Stimulated activated CD4-positive, alpha-beta T cell treated with anti-CD3 and anti-CD28 coated beads, Interleukin-15, amount 100 ng/mL, for 1 hour (primary cell): ENCODE measurements at places on chromosomes 5 and 9.

DNA sequence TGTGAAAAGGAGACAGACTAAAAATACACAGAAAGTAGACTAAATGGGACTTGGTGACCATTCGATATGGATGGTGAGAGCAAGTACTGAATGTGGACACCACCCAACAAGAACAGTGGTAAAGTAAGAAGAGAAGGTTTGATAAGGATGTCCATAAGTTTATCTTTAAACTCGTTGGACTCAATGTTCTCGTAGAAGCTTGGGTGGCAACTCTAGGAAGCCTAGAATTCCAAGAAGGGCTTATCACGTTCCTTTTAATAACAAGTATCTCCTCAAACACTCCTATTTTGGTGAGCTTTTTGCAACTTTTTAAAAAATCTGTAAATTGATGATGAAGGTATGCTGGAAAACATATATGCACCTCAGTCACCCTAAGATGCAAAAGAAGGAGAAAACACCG is 108.6 kb upstream of the CDH6 start:
- DNase-seq = no peak

GRCh38 chr5:127650649-127651048 is 1.8 kb downstream of the CTXN3 start:
- no peak for DNase-seq

DNA sequence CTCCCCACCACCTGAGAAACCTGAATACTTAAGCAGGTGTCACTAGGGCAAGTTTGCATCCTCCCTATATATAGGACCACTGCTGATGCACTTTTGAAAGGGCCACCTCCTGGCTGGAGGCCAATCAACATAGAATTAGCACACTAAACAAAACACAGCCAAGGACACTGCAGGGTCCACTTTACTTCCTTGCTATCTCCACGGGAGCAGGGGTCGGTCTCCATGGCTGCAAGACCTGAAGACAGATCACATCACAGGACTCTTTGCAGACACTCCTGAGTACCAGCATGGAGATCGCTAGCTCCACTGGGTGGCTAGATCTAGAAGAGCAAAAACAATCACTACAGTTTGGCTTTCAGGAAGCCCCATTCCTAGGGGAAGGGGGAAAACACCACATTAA is 72.3 kb downstream of the C9orf153 start:
- DNase-seq = no peak

DNA sequence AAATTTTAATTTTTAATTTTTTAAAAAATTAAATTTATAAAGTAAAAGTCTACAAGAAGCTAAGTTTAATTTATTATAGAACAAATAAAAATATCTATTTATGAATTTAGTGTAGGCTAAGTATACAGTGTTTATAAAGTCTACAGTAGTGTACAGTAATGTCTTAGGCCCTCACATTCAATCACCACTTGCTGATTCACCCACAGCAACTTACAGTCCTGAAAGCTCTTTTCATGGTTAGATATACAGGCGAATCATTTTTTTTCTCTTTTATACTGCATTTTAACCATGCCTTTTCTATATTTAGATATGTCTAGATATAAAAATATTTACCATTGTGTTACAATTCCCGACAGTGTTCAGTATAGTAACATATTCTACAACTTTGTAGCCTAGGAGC is 55.9 kb downstream of the PCSK1 start:
- DNase-seq = no peak

DNA sequence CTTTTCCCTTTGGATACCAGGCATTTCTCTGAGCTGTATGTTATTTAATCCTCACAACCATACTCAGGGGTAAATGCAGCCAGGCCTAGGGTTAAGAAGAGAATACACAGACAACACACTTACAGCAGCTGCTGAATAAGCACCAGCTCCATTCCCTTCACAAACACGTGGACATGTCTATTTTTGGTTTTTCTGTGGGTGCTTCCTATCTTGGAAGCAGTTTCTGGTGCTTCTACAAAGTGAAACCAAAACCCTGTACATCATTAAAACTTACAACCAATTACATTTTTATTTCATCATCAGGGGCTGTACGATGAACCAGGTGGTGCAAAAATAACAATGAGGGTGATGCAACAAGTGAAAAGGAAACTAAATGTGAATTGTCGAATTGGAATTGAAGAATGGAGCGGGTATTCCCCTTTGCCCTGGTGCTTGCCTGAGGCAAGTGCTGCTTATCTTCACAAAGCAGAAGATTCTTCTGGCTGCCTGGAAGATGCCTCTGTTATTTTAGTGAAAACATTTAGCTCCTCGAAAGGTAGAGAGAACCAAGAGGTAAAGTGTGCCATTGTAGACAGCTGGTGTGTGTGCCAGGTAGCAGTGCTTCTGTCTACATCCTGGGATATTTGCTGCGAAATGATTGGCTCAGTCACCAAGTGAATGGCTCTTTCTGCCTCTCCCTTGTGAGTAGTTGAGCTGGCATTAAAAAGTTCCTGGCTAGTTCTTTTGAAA is 18.6 kb upstream of the IFNB1 start:
- peak; percentile 4 for DNase-seq

GRCh38 chr5:79471556-79471955 is 42.4 kb downstream of the HOMER1 start:
- no peak for DNase-seq

DNA sequence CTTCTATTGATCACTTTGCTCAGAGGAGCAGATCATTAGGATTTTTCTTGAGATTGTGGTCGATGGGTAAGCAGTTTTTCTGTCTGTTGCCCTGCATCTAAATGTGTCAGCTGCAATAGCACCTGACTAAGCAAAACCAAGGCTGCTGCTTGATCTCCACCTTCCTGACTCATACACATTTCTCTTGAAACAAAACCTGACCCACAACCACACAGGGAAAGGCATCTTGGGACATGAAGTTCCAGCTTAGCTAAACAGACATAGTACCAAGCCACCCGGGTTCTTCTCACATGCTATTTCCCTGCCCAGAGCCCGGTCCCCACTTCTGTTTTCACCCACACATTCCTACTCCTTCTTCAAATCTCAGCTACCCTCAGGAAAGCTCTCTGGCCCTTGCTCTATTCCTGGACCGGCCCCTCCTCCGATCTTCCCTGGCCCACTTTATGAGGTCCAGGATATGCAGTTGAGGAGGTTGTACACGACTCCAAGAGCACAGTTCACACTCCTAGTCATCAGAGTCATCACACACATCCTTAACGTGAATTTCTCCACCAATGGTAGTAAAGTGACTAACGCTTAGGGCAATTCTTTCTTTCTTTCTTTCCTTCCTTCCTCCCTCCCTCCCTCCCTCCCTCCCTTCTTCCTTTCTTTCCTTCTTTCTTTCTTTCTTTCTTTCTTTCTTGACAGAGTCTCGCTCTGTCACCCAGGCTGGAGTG is 16.0 kb upstream of the ZBTB43 start:
- no peak for DNase-seq

GRCh38 chr5:14728459-14728938 is 64.0 kb downstream of the OTULIN start:
- no peak for DNase-seq

GRCh38 chr9:114370251-114370967 is 17.4 kb downstream of the AKNA start:
- DNase-seq = no peak

DNA sequence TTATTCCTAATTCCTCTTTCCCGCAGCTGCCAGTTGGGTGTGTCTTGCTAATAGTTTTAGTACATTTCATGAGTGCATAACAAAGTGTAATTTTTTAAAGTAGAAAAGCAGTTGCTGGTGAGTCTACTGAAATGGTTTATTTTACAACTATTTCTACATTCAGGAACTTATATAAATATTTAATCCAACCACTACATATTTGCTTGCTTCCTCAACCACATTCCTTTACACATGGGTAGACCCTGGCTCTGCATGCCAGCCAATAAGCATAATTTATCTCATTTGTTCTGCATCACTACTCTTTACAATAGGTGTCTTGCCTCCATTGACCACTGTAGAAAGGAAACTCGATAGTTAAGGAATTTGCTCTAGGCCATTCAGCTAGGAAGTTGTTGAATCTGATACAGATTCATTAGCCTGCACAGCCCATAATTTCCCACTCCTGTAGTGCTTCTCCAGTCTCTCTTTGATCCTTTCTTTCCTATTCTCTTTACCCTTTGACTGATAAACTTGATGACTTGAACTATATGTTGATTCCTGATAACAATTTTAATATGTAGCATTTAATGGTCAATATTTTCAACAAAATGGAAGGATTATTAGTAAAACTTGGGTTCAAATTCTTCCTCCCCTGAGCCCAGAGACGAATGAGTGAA is 342.5 kb upstream of the ACTBL2 start:
- DNase-seq = no peak

- DNase-seq = no peak
These were observed 8.3 kb upstream of the TGFBI start for GRCh38 chr5:136020383-136021015.

- DNase-seq = no peak
These were observed 173.4 kb downstream of the NR3C1 start for GRCh38 chr5:143229896-143230675.

DNA sequence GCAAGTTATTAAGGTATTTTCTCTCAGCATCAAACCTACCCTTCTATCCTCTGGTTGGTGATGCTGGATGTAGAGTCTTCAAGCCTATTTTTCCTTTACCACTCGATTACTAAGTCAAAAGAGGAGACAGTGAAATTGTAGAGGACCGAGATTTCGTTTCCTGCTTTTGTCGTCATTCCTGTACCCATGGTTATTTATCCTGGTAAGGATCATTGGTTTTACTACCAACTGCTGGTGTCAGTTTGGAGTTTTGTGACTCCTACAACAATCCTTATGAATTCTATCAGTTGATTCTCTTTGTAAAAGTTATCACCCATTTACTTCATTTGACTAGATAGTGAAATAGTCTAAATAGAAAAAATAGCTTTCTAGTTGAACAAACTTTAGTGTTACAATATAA is 2028.2 kb upstream of the ACO1 start:
- DNase-seq = no peak

GRCh38 chr9:121822093-121823085 is 171.0 kb downstream of the DAB2IP start:
- DNase-seq = no peak

DNA sequence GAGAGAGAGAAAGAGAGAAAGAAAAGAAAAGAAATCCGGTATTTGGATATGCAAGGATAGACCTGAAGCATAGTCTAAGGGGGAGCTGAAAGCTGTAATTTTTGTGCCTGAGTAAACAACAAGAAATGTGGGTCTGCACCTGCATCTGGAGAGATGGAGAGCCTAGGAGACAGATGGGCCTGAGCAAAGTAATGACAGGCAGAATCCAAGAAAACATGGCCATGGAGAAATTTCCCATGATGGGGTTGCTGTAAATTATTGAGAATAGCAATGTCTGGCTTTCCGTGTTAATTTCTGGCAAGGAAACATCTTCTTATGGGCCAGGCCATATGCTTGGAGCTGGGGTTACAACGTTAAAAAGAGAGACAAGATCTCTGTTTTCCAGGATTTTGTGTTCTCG is 40.2 kb downstream of the YIPF5 start:
- no peak for DNase-seq

- no peak for DNase-seq
These were observed 64.4 kb downstream of the AUH start for GRCh38 chr9:91297306-91297705.

DNA sequence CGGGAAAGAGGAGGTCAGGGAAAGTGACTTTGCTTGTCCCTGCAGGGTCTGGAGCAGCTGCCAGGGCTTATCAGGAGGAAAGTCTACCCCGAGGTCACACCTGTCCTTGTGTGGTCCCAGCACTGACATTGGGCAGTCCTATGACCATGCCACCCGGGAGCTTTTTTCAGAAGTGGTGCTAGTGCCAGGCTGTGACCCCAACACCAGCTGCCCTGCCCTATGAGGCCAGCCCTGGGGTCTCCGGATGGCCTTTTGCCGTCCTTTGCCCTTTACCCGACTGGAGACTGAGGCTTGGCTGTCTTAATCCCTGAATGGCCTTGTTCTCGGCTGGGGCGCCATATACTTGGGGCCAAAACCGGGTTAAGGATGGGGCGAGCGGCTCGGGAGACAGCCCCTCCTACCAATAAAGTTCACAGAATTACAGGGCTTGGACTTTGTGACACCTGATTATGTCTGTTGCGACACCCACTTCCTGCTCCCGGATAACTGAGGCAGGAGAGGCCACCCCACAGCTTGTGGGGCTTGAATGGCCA is 22.2 kb upstream of the SLC9A3 start:
- DNase-seq = no peak

- no peak for DNase-seq
These were observed 31.9 kb upstream of the TARS1 start for GRCh38 chr5:33408816-33409215.

- DNase-seq = no peak
These were observed 13.7 kb downstream of the STK32A start for GRCh38 chr5:147248561-147248960.

DNA sequence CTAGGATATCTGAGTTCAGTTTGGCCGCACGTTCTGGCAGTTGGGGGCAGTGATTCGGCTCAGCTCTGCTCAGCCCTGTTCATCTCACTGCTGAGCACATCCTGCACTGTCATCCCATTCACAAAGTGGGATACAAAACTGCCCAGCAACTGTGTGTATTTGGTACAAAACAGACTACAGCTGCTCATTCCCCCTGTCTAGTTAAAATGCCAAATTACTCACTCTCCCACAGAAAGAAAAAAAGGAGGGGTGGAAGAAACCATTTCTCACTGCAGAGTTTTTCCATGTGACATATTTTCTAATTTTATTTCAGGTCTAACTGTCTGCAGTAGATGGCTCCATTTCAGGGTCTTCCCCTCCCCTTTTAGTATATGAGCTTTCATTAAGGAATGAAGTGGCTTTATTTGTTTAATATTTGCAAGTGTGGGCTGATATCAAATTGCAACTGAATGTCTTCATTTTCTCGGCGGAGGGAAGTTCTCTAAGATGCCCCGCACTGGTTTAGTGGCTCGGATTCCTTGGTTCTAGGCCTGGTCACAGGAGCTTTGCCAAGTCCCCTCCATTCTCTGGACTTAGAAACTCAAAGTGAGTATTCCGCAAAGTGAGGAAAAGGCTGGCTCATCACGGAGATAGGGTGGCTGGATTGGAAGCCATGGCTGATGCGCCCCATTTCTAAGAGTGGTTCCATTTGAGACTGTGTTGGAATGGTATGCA is 14.7 kb downstream of the COL15A1 start:
- no peak for DNase-seq

- DNase-seq = no peak
These were observed 44.8 kb downstream of the LURAP1L start for GRCh38 chr9:12819436-12820185.

DNA sequence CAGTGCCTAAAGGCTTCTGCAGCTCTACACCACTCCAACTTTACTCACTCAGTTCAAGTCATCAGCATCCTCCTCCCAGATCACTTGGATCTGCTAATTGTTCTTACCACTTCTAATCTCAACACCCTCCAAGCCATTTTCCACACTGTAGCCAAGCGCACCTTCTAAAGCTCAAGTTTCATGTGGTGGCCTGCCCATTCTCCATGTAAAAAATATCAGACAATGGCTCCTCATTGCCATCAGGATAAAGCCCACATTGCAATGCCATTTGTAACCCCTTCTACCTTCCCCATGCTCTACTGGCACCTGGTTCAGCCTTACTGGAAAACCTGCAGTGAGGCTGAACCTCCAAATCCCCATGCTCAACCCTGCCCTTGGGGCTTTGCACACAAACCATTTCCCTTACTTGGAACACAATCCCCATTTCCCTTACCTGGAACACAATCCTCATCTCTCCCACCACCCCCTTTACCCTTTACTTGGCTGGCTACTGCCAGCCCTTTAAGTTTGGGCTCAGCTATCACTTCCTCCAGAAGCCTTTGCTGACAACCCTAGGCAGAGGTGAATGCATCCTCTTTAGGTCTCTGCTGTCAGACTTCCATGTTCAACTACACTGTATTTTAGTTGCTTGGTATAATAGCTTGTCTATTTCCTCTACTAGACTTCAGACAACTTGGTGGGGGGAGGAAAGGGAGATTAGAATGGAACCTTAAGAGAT is 220.0 kb downstream of the TSSK1B start:
- no peak for DNase-seq
